ENCODE measurements at places on chromosomes 5 and 9.
A peak's percentile ranks its signal among the peaks of the same experiment; 100 is the strongest.

- no peak for DNase-seq
These were observed 4.2 kb downstream of the PRKACG start for GRCh38 chr9:69009708-69010107.

DNA sequence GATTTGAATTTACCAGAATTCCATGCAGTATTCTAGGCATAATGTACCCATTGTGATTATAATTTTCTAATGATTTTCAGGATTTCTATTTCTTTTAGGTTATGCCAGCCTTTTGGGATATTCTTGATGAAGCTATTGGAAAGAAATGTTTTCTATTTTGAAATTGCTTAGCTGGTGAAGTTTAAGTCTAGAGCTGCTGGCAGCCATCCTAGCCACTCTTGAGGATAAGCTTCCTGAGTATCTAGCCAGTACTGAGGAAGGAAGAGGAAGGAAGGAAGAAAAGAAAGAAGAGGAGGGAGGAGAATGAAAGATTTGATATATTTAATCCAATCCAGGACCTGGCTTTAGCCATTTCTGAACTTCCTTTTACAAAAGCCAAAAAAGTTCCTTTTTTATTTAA lies 142.1 kb upstream of the DAB2 start:
- no peak for DNase-seq

DNA sequence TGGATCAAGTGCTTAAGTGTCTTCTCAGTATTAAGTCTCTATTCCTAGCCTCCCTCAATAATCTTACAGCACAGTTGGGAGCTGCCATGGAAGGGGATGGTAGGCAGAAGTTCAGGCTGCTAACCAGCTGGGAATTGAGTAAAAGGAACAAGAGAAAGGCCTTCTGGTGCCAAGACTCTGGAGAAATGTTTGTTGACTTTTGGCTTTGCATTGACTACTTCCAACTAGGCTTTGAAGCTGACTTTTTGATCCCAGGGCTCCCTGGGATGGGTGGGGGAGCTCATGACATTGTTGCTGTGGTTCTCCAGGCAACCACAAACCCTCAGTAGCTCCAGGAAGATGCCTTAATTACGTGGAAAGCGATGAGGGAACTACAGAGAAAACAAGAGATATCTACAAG lies 85.2 kb upstream of the HTR4 start:
- DNase-seq: no peak

DNA sequence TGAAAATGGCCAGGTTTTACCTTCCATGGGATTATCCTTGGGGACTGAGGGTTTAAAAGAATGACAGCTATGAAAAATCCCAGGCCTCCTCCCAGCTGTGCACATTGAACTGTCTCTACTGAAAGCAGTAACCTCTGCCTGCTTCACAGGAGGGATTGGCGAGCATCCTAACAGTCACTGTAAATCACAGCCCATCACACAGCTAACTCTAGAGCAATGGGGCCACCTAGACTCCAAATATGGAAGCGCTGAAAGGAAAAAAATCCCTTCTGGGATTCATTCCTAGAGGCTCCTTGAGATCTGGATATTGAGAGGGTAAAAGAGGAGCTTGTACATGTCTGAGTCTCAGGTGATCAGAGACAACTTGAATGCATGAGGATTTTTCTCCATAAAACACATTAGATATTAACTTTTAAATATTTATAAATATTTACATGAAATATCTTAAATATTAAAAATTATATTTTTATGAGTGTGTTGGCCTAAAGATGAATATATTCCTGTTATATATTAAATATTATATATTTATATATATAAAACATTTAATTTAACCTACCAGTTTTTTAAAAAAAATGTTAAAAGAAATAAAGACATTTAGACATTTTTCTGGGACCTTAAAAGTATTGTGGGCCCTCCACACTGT lies 133.8 kb upstream of the SLC24A2 start:
- peak; percentile 69 for DNase-seq

DNA sequence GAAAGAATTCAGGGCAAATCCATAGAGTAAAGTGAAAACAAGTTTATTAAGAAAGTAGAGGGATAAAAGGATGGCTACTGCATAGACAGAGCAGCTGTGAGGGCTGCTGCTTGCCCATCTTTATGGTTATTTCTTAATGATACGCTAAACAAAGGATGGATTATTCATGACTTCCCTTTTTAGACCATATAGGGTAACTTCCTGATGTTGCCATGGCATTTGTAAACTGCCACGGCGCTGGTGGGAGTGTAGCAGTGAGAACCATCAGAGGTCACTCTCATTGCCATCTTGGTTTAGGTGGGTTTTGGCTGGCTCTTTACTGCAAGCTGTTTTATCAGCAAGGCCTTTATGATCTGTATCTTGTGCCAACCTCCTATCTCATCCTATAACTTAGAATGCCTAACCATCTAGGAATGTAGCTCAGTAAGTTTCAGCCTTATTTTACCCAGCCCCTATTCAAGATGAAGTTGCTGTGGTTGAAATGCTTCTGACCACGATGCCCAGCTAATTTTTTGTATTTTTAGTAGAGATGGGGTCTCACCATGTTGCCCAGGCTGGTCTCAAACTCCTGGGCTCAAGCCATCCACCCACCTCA lies 42.1 kb downstream of the RFK start:
- no peak for DNase-seq

DNA sequence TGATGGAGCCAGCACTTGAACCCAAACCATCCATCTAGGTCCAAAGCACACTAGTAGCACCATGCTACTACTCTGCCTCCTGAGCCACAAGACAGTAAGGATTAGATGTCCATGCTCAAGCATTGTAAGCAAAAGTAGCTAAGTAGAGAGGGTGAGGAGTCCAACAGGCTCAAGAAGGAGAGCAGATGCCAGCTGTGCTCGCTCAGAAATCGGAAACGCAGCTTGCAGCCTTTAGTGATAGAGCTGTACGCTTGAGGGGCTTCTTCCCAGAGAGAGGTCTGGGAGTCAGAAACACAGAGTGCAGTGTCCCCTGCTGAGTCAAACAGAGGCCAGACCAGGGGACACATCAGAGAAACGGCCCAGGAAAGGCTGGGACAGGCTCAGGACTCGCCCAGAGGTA lies 32.7 kb upstream of the GABRP start:
- DNase-seq: no peak

- DNase-seq: no peak
These were observed 93.0 kb downstream of the MAMDC2 start for GRCh38 chr9:70136632-70137031.

- no peak for DNase-seq
These were observed 52.8 kb downstream of the PRRT1B start for GRCh38 chr9:131598121-131598520.

DNA sequence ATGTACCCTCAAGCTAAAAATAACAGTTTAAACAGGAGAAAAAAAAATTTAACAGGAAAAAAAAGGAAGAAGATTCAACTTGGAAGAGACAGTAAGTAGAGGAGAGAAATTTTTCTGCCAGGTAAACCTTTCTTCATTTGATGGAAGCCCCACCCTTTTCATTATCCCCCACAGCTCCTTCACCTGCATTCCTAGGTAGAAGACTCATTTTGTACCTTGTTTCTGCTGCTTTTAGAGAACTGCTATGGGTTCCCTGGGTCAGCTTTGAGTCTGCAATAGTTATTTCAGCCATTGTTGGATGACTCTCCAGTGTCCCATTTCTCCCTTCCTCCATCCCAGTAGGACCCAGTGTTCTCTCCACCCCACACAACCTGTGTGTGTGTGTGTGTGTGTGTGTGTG lies 74.1 kb upstream of the CPEB4 start:
- no peak for DNase-seq

DNA sequence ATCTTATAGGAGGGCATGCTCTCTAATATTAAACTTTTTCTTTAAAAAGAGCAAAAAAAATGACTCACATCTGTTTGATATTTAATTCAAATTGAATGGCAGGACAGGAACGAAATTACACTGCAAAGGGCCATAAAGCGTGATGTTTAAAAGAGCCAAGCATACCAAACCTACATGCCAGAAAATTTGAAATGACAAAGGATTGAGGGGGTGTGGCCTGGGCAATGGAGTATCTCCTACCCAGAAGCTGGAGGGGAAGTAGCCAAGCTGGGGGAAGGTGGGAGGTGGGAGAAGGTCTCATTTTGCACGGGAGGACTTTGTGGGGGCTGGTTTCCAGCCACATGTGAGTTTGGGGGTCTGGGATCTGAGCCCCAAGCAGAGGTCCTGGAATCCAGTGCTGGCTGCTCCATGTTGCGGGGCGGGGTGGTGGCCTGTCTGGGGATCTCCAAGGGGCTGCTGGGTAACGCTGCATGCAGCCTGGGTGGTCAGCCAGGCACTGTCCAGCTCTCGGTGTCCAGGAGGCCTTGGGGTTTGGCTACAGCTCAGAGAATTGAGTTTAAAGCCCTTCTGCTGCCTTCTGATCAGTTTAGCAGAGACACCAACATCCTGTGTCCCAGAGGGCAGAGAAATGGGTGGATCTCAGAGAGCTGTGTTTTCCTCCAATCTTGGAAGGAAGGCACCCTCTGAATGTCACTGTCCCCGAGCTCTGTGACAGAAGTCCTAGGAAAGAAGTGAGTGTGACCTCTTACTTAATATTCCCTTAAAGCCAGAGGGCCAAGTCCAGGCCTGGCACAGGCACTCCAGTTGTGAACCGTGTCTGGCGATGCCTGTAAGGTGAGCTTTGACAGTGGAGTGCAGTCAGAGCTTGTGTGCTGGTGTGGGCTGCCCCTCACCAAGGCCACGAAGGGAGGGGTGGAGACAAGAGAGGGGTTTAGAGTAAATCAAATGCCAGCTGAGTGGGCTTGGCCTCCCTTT lies 7.6 kb downstream of the DCANP1 start:
- DNase-seq: no peak

- no peak for DNase-seq
These were observed 521 bp upstream of the PTGS1 start for GRCh38 chr9:122370303-122370702.

GRCh38 chr5:61401726-61402125 lies 69.7 kb downstream of the ZSWIM6 start:
- DNase-seq: no peak

- DNase-seq: no peak
These were observed 6.7 kb upstream of the SLIT3 start for GRCh38 chr5:169307646-169308045.

DNA sequence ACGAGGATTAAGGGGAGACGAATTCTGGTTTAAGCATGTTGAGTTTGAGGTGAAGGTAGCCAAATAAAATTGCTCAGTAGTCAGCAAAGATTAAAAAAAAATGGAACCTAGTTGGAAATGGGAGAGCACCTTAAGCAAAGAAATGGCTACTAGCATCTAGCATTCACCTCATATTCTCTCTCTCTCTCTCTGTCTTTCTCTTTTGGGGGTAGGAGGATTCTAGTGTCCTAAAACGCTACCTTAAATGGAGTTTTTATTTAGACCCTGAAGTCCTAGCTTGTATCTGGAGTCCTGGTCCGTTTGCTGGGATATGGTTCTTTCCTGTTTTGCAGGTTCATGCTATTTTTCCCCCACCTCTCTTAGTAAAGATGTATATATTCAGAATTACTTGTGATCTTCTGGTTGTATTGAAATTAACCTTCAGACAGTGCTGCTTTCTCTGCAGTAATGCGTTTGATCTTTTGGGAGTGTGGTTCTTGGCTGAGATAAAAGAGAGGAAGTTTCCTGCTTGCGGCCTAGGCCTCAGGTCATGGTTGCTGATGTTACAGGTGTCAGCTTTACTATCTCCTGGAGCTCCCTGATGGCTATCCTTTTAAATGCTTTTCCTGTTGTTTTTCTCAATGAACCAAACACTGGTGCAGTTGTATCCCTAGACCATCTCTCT lies 8.0 kb downstream of the TGFBR1 start:
- DNase-seq: no peak

- no peak for DNase-seq
These were observed 5.5 kb upstream of the ITK start for GRCh38 chr5:157175071-157175612.

DNA sequence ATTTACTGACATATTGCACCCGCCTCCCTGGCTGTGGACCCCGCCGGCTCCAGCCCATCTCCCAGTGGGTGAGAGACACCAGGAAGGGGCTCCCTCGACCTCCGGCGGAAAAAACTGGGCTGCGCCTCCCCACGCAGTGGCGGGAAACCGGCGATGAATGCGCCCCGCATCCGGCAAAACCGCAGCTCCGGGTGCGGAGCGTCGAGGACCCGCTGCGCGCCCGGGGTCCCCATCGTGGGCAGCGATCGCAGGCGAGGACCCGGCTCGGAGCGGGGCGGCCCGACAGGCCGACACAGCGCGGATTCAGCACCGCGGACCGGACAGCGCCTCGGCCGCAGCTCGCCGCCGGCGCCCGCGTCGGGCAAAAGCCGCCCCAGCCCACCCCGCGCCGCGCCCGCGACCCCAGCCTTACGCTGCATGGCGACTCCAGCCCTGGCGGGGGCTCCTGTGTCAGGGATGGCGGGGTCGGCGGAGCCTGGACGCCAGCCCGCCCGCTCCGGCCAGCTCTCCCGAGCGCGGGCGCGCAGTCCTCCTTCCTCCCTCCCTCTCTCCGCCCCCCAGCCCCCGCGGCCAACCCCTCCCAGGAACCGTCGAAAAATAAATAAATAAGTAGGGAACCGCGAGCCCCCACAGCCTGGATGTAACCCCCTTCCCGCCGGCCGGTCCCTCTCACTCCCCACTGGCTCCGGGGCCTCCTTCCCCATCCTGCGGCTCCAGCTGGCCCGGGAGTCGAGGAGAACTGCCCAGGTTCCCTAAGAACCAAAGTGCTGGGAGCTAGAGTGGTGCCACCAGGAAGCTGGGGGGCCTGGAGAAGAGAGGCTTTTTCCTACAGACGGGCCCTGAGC lies 3.1 kb downstream of the LHX3 start:
- no peak for DNase-seq

- no peak for DNase-seq
These were observed 1.4 kb upstream of the SUSD1 start for GRCh38 chr9:112176524-112176923.

- DNase-seq: no peak
These were observed 598.3 kb downstream of the CCDC171 start for GRCh38 chr9:16150938-16151650.

- DNase-seq: no peak
These were observed 454.4 kb upstream of the TRPC7 start for GRCh38 chr5:136819526-136820302.

GRCh38 chr9:133202145-133202513 lies 6.9 kb downstream of the OBP2B start:
- DNase-seq: no peak

- DNase-seq: no peak
These were observed 140.6 kb upstream of the STC2 start for GRCh38 chr5:173468821-173469251.

GRCh38 chr5:136028782-136029742 lies at the start of gene TGFBI:
TGFBI (plus strand) TSS chr5:136028988; CDS start chr5:136029056, 68 bp downstream.
- DNase-seq: no peak

DNA sequence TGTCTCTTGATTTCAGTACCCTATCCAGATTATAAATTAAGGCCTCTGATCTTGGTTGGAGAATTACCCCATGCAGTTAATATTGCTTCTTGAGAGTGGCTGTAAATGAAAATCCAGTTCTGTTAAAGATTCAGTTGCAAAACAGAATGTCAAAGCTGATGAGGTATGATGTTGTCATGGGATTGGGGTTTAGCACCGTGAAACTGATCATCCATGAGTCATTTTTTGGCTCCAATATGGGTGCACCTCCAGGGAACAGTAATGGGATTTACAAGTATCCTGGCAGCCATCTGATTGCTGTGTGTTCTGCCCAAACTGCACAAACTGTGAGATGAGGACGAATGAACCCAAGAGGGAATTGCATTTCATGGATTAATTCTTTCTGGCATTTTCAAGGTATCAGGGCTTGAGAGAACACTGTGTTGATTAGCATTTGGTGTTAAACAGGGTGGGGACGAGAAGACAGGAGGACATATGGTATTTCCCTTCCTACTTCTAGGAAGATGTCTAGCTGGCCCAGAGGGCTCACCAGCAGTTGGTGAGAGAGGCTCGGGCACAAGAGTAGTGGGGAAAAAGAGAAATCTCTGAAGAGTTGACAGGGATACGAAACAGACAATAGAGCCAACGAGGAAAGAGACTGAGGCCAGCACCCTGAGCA lies 214.7 kb downstream of the GAS1 start:
- no peak for DNase-seq

Measured in iPS DF 19.7 (cell line).